ENCODE measurements at places on chromosomes 1 and 21.

GRCh38 chr21:15768045-15768601, 38.3 kb downstream of the USP25 start:
- DNase-seq, result no peak

DNA sequence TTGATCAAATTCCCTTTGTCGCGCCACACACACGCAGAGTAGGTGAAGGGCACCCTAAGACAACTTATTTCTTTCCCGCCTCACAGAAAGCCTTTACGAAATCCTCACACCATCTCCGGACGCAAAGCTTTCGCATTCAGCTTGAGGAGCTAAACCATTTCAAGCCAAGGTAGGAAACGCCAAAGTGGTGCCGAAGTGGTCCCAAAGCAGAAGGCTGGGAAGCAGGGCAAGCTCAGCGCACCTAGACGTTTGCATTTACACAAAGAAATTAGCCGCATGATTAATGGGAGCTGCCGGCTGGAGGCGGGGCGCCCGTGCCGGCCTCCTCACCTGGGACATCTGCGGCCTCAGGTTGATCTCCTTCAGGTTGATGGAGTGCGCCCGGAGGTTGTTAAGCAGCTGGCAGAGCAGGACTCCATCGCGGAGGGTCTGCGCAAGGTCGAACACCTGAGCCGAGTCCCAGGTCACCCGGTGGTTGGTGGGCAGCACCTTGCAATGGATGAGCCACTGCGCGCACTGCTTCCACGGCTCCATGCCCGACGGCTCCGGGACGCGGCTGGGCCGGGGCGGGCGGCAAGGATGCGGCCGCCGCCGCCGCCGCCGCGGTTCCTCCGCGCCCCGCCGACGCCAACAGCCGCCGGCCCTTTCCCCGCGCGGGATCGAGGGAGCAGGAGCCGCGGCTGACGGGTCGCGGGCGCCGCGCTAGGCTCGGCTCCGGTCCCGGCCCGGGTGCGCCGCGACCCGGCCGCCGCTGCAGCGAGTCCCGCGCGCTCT, 457 bp downstream of the VAV3 start:
- DNase-seq, result peak; percentile 13

DNA sequence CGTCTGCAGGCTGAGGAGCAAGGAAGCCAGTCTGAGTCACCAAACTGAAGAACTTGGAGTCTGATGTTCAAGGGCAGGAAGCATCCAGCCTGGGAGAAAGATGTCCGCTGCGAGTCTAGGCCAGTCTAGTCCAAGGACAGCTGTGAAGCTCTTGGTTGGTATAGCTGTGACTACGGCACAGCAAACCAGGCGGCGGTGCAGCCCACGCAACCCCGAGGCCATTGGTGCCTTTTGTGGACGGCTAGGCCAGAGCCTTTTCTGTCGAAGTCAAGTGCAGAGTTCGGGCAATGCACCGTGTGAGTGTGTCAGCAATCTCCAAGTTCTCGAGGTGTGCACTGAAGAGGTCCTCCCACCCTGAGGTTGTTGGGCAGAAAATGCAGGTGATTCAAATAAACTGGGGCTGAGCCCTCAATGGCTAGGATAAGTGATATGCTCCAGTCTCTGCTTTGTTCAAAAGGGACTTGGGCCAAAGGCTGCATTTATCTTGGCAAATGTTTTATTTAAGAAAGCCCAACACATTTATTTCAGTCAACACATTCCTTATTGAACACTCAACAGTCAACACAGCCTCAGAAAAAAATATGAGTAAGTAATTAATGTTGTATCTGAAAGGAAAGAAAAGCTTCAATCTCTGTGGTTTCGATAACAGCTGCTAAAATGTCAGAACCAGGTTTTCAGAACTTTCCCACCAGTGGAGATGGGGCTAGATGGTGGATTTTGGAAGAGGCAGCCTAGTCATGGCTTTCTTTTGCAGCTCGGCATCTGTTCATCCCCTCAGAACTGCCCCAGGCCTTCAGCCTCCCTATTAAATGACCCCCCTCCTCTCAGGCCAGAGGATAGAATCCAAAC, 78.1 kb upstream of the COX20 start:
- no peak for DNase-seq

DNA sequence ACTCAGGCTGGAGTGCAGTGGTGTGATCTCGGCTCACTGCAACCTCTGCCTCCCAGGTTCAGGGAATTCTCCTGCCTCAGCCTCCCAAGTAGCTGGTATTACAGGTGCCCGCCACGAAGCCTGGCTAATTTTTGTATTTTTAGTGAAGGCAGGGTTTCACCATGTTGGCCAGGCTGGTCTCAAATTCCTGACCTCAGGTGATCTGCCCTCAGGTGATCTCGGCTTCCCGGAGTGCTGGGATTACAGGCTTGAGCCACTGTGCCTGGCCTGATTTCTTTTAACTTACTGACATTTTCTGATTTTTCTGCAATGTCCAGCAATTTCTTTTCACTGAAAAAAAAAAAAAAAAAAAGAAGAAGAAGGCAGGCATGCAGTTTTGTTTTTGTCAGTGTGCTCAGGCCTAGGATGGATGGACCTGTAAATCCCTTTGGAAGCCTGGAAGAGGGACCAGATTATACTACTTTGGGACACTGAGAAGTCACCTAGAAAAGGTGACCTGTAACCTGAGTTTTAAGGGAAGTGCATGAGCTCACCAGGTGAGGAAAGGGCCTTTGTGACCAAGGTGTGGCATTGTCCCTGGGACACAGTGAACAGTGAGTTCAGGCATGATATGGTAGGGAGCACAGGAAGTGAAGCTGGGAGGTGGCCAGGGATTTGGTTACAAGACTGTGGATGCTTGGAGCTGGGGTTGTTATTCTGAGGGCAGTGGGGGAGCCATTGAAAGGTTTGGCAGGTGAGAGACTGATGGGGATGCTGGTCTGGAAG, 2.7 kb upstream of the TMEM61 start:
- no peak for DNase-seq

- DNase-seq, result no peak
Measured at GRCh38 chr1:155272466-155273342, 600 bp downstream of the CLK2 start.

DNA sequence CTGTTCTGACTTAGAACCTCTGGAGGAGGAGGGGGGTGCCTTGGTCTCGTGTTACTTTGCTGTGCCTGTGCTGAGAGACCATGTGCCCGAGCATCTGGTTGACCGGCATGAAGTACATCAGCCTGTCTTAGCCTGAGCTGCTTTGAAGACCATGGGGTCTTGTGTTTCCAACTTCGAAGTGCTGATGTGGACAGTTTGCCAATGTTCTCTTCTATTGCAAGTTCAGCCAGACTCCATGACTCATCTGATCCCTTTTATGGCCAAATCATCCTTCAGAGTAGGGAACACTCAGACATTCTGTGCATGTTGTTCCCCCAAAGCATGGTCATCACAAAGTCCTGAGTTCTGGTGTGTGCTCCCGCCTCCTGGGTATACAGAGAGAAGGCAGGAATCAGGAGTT, 6.0 kb upstream of the PLA2G2C start:
- DNase-seq, result no peak

GRCh38 chr1:111030590-111030989, 66.9 kb upstream of the LRIF1 start:
- DNase-seq, result peak; percentile 31

GRCh38 chr1:216535059-216535458, 111.8 kb upstream of the USH2A start:
- DNase-seq, result no peak

GRCh38 chr1:24572301-24572700, 16.4 kb downstream of the NCMAP start:
- DNase-seq, result no peak

DNA sequence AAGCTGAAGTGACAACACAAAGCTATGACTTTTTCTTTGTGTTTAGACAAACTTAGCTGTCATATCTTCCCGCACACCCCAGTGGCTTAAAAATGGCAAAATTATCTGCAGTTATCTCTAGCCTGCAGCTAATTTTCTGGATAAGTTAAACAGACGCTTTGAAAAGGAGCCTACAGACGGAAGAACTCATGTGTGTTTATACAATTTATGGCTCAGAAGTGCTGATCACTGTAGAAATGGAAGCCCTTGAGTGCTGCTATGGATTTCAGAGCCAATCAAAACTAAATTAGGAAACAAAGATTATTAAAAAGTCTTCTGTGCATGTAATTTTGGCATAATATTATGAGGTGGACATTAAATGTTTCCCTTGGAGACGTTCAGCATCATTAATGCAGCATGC, 11.6 kb downstream of the NTNG1 start:
- no peak for DNase-seq

DNA sequence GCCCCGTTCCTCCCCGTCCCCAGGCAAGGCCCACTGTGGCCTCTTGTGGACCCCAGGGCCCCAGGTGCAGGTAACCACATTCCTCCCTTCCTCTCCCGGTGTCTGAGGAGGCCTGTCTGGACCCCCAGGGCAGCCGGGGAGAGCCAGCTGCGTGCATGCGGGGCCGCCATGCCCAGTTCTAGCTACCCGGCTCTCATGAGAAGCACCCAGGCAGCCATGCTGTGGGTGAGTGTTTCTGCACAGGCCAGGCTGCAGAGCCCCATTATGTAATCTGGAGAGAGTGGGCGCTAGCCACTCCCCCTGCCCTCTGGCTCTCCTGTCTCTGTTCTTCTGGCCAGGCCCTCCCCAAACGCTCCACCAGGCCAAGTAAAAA, 18.4 kb upstream of the PLEKHG5 start:
- no peak for DNase-seq

DNA sequence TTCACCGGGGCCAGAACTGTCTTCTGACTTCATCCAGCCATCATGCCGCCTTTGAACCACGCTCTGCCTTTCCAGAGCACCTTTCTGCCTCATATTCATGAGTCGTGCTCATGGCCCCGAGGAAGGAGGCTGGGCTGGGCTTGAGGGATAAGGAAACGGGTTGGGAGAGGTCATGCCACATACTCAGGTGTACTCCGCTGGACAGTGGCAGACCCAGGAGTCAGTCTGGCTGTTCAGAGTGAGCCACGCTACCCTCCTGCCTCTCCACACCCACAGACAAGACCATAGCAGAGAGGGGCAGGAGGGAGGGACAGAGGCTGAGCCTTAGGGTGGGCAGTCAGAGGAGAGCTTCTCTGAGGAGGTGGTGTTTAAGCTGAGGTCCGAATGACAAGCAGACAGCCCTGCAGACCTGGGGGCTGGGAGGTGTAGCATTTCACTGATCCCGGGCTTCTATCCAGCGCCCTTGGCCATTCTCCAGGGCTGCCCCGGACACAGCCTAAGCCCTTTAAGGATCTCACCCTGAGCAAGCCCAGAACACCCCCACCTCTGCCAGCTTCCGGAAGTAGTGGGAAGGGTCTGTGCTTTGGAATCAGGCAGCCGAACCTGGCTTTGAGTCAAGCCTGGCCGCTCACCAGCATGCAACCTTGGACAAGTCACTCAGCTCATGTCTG, 102.3 kb downstream of the LACTBL1 start:
- DNase-seq, result no peak

- DNase-seq, result no peak
Measured at GRCh38 chr1:40901886-40902852, 40.0 kb upstream of the CITED4 start.

DNA sequence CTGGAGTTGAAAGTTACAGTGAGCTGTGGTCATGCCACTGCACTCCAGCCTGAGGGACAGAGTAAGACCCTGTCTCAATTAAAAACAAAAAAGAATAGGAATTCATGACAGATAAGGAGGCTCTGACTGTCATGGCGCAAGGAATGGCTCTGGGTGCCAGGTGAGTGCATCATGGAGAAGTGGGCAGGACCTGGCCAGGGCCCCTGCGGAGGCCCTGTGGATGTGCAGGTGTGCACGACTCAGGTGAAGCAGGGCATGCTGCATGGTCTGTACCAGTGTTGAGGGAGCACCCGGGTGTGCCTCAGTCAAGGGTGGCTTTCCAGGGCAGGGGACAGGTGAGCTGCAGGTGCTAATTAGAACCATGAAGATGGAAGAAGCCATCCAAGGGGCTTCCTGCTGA, 14.0 kb downstream of the SLC1A7 start:
- no peak for DNase-seq

DNA sequence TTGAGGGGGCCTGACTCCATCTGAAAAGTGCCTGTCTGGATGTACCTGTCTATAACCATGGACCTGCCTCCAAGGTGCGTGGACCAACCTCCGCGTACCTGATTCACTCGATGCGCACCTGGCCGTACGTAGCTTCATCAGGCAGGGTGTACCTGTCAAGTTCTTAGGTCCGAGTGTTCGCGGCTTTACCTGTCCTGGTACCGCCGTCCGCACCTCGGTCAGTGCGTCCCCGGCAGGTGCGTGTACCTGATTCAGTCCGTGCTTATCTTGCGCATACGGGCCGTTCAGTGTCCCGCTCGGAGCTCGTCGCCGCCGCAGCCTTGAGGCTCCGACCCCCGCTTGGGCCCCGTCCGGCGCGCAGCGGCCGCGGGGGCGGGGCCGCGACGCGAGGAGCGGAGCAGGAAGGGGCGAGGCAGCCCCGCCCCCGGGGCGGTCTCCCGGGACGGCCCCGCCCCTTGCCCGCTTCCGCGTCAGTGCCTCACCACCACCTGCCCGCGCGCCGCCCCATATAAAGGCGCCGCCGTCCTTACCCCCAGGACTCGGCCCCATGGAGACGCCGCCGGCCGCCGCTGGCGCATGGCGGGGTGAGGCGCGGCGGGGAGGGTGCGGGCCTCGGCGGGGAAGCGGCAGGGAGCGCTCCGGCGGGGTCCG, at the start of gene ZC3H12A:
TSS of gene ZC3H12A (plus strand) at position 535 of the 651 bp plus-strand sequence. CDS start 917 bp downstream, outside the sequence.
- peak; percentile 94 for DNase-seq

DNA sequence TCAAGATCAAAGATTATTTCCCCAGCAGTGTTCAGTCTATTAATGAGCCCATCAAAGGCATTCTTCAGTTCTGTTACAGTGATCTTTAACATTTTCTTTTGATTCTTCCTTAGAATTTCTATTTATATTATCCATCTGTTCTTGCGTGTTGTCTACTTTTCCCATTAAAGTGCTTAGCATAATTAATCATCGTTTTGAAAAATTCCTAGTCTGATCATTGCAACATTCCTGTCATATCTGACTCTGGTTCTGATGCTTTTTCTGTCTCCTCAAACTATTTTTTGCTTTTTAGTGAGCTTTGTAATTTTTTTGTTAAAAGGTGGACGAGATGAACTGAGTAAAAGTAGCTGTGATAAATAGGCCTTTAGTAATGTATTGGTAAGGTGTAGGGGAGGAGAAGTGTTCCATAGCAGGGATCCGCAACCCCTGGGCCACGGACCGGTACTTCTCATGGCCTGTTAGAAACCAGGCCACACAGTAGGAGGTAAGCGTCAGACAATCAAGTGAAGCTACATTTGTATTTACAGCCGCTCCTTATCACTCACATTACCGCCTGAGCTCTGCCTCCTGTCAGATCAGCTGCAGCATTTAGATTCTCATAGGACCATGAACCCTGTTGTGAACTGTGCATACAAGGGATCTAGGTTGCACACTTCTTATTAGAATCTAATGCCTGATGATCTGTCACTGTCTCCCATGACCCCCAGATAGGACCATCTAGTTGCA, 163.3 kb downstream of the PIK3R3 start:
- DNase-seq, result no peak

GRCh38 chr1:201167041-201167991, 13.0 kb upstream of the TMEM9 start:
- DNase-seq, result no peak

DNA sequence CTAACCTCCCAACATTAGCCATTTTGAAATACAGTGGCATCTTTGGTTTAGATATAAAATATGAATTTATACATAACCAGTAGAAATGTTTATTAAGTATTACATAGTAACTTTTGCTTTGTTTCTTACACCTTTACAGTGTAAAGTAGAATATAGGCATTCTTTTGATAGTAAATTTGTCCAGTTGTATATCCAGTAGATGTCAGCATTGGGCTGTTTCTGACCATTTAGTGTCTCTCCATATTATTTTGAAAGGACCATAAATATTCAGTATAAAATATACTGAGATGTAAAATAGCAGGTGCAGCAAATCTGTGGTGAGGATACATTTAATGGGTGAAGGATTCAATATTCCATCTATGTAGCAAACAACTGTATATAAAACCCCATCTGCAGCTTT, 115.8 kb upstream of the ZRANB2 start:
- no peak for DNase-seq

All from CD4-positive, CD25-positive, alpha-beta regulatory T cell (primary cell).